M059J (cell line): ENCODE measurements at places on chromosomes 6 and 20.
A peak's percentile ranks its signal among the peaks of the same experiment; 100 is the strongest.

DNA sequence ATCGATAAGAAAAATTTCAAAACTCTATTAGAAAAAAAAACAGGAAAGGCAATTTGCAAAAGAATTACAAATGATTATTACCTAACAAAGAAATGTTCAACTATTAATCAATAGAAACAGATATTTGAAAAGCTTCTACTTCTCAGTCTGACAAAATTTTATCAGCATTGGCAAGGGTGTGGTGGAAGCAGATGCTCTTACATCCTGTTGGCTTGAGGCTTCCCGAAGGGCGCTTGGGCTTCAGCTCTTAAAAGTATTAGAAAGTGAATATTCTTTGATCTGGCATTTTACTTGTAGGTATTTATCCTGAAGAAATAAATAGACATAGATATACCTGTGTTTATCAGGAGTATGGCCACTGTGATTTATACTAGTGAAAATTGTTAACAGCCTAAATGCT lies 38.7 kb downstream of the SLC35D3 start:
- DNase-seq = no peak

GRCh38 chr6:147507162-147508041 lies 1.1 kb upstream of the SAMD5 start:
- DNase-seq = peak; percentile 29

GRCh38 chr20:3106185-3106584 lies 21.7 kb upstream of the AVP start:
- no peak for DNase-seq

- peak; percentile 81 for DNase-seq
Observed at GRCh38 chr20:1327241-1327653, 1.7 kb downstream of the SDCBP2 start.

DNA sequence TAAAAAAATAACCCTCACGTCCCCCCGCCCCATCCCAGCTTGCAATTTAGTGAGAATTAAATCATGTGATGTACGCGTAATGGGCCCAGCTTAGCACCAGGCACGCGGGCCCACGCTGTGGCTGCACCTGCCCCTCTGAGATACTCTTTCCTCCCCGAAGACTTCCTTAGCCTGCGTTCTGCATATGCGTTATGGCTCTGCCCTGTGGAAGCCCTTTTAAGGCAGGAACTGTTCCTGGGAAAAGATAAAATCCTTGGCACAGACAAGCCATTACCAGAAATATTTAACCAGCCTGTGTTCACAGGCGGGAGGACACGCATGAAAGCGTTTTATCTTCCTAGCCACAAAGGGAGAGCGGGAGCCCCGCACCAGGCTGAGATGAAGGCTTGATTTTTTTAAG lies 311.0 kb downstream of the LRFN2 start:
- DNase-seq = no peak
